Mesothelial cell of epicardium (in vitro differentiated cells): ENCODE measurements at places on chromosomes 16 and 17.

DNA sequence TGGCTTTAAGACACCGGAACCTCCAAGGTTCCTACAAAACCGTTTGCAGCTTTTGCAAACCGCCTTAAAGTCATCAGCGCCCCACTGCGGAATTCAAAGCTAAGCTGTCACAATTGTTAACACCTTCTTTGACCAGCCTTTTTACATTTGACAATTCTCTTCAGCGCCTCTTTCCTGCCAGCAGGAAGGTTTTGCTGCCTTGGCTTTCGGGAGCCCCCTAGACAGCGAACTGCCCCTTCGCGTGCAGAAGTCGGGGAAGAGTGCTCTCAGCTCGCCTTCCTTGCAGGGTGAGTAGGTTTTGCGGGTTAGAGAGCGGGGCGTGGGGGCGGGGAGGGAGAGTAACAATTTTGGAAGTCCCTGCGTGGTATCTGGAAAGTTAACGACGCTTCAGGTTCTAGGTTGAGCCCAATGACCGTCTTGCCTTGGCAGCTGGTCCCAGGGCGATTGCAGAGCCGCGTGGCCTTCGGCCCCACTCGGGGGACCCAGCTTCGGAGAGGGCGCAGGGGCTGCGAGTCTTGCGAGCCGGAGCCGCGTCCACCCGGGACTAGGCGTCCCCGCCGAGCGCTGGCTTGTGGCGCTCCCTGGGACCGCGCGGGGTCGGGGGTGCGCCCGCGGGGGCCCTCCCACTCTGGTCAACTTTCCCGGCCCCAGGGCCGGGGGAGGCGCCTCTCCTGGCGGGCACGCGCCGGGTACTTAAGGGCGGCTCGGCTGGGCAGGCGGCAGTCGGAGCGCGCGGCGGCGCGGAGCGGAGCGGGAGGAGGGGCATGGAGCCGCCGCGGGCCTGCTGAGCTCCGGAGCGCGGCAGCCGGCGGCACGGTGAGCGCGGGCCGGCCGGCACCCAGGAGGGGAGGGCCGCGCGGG, at the start of gene HAS3:
Gene HAS3 (plus strand): TSS at position 153 of the 861 bp plus-strand sequence. CDS start 3,743 bp downstream, outside the sequence.
- peak; percentile 63 for DNase-seq

GRCh38 chr16:82960918-82961317, 334.1 kb downstream of the CDH13 start:
- no peak for DNase-seq

DNA sequence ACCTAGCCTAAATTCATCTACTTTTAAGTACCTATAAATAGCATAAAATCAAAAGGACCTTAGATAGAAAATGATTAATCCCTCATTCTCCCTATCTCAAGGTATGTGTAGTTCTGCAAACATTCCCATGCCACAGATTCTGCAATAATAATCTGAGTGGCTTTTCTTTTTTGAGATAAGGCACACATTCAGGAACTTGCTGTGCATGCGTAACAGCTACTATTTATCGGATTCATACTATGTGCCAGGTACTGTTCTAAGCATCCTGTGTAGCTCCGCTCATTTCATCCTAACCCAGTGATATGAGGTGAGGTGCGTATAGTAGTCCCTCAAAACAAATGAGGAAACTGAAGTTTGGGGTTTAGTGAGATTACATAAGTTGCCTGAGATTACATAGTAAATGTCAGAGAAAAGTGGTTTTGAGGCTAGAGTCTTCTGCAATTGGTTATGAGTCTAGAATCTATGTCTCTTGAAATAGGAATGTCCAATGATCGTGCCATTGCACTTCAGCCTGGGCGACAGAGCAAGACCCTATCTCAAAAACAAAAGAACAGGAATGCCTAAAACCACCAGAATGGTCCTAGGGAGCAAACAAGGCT, 2.0 kb upstream of the ZNF263 start:
- DNase-seq = no peak

- no peak for DNase-seq
These were observed 66.7 kb downstream of the RPA1 start for GRCh38 chr17:1896243-1897104.

DNA sequence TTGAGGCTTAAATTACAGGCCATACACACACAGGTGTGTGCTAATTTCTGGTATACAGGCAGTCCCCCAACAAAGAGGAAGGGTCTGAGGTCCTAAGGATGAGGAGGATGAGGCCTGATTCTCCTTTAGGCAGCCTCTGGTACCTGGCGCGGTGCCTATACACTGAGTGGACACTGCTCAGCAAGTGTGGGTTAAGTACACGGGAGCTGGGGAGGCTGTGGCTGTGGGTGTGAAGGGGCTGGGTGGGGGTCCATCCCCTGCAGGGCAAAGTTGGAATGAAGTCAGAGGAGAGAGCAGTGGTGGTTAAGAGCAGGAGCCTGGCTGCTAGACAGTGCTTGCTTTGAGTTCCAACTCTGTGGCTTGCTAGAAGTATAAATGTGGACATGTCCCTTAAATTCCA, 10.9 kb downstream of the MRM1 start:
- no peak for DNase-seq

GRCh38 chr16:56320056-56320455, 105.3 kb downstream of the AMFR start:
- no peak for DNase-seq

- no peak for DNase-seq
These were observed 56.3 kb downstream of the SLFN5 start for GRCh38 chr17:35299135-35299534.

DNA sequence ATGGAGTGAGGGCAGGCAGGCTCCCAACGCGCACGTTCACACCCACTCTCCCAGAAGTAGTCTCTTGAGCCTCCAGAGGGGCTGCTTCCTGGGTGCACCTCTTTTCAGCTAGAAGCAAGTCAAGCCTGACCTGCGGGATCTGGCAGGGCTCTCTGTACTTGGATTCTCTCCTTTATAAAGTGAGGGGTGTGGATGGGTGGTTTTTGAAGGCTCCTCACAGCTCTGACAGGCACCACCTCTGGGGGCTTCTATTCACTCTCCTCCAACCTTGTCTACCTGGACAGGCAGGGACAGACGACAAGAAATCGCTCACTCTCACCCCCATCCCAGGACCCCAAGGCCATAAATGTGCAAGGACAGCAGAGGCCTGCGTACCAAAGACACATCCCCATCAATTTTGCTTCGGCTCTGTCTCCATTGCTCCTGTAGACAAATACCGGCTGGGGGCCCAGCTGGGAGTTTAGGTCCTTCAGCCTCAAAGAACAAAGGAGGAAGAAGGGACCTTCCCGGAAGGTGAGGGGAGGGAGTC, 814 bp upstream of the DYNLL2 start:
- DNase-seq = no peak

GRCh38 chr17:47686276-47686635, 7.7 kb upstream of the TBKBP1 start:
- no peak for DNase-seq

DNA sequence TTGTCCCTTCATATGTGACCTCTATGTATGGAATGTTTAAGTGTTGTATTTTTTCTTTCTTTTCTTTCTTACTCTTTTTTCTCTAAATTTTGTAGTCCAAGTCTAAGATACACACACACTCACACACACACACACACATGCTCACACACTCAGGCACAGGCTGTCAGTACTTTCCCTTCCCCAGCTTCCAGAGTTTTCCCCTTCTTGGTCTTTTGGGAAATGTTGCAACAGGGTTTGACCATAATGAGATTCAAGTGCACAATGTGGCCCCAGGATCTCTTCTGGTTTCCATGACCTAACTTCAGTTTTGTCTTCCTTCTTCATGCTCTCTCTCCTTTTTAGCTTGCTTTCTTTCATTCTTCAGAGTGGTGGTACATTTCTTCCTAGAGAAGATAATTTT, 289.8 kb upstream of the FOXF1 start:
- DNase-seq = no peak

DNA sequence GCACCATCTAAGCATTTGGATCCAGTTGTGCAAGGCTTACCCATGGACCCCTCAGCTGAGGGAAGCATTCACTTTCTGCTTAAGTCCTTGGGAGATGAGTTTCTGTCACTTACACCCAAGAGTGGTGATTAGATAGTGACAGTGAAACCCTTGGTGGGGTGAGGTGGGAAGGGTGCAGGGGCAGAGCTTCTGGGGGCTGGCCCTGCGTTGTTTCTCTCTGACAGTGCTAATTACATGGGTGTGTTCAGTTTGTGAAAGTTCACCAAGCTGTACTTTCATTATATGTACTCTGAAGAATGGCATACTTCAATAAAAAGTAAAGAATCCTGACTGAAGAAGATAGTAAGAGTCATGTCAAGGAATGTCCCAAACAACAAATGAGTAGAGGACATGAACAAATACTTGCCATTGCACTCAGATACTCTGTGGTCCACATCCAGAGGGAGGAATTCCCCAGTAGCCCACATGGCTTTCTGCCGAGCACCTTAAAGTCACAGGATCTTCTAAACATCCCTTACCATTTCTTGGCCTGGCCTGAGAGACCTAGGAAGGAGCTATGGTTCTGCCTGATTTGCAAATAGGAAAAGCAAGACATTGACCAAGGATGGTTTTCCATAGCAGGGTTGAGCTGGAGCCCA, 8.4 kb downstream of the CHST6 start:
- DNase-seq = no peak

GRCh38 chr17:76867578-76868175, 527 bp upstream of the MGAT5B start:
- no peak for DNase-seq

- no peak for DNase-seq
These were observed 21.9 kb downstream of the TPSD1 start for GRCh38 chr16:1277617-1278282.
